Activated CD8-positive, alpha-beta memory T cell treated with anti-CD3 and anti-CD28 coated beads for 24 hours (primary cell): ENCODE measurements at places on chromosomes 5 and 9.

DNA sequence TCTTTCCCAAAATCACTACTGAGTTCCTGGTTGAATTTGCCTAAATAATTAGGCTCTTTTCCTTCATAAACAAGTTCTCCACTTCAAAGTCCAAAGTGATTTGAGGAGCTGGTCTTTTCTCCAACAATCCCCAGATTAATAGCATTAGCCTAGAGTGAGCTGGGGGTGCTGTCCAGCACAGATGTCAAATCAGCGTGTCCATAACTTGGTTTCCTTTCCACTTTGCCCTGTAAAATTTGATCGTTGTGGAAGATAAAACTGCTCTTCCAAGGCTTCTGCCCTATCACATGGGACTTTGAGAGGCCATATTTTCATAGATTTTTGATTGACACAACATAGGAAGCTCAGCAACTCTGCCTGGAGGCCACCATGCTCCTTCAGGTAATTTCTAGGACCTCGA is 134.7 kb upstream of the RORB start:
- DNase-seq = no peak

- no peak for DNase-seq
Measured at GRCh38 chr5:111461934-111462333, 50.4 kb downstream of the STARD4 start.

DNA sequence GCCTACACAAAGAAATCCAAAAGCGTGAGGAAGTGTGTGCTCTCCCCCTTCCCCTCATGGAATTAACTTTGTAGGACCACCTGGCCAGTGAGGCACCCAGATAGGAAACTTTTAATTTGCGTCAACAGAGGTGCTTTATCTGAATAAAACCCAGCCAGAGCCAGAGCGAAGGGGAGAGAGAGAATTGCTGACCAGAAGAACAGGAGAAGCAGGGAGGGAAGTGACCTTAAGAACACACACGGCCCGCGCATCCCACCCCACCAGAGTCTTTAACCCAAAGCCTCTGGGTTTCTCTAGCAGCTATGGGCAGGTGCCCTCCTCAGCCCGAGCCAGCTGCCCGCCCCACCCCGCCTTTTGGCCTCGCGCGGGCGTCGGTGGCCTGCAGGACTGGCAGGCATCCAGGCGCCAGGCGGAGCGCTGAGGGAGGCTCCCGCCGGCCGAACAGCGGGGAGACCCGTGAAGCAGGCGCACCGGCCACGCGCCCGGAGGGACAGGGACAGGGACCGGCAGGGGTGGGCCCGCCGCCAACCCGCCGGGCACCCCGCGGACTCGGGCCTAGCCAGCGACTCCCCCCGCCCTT is 580 bp downstream of the ERAP1 start:
- peak; percentile 85 for DNase-seq

- DNase-seq = no peak
Measured at GRCh38 chr5:67283988-67284487, 87.4 kb upstream of the CD180 start.

DNA sequence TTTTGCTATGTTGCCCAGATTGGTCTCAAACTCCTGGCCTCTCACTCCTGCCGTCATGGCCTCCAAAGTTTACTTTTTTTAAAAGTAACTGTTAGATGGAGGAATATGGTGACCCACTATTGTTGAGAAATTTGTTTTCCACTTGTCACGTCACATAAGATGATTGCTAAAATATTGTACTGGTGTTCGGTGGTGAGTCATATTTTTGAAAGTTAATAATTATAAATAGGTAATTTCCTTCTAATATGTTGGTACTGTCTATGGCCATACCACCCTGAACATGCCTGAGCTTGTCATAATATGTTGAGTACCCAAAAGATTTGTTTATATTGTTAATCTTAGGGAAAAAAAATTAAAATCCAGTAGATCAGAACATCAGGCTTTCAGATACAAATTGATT is 22.6 kb downstream of the RMI1 start:
- no peak for DNase-seq

- peak; percentile 72 for DNase-seq
Measured at GRCh38 chr9:133120501-133121197, 391 bp downstream of the RALGDS start.

DNA sequence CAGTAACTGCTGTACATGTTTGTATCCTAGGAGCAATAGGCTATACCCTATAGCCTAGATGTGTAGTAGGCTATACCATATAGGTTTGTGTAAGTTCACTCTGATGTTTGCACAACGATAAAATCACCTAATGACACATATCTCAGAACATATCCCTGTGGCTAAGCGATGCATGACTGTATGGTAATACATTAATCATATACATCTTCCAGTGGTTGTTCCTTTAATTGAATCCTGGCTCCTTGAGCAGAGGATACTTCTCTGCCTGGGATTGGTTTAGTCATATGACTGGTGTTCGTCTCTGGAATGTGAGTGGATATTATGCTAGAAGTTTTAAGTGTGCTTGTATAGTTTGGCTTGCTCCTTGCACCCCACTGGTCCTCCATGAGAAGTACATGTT is 425.8 kb downstream of the MAN2A1 start:
- DNase-seq = no peak

- DNase-seq = no peak
Measured at GRCh38 chr9:22240619-22241018, 206.0 kb upstream of the DMRTA1 start.

DNA sequence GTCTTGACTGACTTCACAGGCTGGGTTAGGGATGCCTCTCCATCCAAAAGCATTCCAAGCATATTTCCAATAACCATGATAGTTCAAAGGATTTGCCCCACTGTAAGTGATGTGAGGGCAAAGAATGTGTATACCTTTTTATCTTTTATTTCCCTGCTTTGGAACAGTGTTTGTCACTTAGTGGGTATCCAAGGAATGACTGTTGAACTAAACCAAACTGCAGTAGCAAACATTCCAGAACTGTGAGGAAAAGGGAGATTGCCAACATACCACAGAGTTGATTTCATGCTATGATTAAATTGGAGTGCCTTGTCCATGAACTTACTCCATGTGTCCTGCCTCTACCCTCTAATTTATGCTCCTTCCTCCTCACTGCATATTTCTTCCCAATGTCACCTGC is 400.0 kb downstream of the KIAA0825 start:
- no peak for DNase-seq
